ENCODE measurements at places on chromosomes 3 and 15.

DNA sequence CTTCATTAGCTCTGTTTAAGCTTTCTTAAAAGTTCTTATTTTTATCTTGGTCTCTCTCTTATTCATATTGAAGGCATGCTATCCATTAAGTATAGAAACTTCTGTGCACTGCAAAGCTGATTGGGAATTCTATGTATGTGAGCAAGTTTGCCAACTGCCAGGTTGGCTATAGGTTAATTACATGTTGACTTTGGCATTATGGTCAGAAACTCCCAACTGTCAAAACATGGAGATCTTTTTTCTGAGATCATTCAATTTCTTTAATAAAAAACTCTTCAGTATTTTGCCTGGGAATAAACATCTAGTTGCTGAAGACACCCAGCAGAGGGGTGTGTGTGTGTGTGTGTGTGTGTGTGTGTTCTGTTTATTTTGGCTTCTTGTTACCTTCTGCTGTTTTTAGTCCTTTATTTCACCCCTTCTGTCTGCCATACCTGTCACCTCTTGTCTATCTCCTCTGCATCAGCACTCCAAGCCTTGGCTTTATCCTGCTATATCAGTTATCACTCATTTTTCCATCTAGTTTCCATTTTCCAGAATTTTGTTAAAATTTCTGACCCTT is 1.3 kb upstream of the ARL14 start:
- DNase-seq: no peak

DNA sequence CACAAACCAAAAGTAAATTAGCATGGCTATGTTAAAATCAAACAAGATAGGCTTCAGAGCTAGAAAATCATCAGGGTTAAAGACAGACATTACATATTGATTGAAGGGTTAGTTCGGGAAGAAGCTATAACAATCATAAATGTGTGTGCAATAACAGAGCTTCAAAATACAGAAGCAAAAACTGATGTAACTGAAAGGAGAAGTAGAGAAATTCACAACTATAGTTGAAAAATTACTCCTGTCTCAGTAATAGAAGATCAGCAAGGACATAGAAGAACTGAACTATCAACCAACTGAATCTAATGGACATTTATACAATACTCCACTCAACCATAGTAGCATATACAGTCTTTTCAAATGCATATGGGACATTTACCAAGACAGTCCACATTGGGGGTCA is 59.4 kb downstream of the MCTP2 start:
- DNase-seq: no peak

DNA sequence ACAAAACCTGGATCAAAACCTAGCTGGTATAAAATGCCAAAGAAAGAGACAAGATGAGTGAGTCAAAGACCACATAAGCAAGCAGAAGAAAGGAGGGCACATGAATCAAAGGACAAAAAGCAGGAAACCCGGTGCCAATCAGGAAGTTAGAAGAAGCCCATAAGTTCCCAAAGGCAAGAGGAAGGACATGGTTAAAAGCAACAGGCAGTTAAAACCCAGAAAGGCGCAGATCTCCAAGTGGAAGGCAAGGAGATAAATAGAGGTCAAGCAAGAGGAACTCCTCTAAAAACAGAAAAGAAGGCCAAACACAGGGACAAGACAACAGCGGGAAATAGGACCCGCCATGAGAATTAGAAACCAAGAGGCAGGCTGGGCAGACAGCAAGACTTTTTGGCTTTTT is 4.4 kb downstream of the TMOD2 start:
- no peak for DNase-seq

DNA sequence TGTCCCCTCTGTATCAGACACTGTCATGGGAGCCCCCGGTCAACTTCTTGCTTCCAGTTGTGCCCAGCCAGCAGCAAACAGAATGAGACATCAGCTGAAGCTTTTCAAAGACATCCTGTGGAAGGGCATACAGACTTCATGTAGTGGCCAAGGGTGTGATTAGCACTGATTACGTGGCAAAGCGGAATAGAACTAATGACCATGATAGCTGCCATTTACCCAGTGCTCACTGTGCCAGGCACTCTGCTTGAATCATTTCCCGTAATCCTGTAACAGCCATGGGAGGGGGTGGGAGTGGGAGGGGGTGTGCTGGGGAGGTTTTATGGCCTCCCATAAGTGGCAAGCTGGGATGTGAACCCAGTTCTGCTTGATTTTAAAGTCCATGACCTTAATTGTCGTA is 29.5 kb downstream of the LPP start:
- no peak for DNase-seq

- DNase-seq: no peak
Observed at GRCh38 chr3:101542957-101543356, 18.7 kb upstream of the TRMT10C start.

DNA sequence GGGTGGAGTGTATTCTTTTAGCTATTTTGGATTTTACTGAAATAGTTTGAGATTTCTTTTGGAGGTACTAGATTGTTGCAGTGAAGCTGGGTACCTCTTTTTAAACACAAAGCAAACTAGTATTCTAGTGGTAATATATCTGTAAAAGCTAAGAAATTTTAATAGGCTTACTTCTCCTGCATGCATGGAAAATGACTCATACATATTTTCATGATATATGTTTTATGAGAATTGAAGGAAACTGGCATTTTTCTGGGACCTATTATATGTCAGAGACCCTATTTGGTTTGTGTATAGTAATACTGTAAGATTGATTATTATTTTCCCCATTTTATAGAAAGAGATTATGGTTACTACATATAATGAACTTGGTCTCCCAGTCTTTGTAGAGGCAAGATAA is 851.0 kb downstream of the DIPK2A start:
- no peak for DNase-seq

- DNase-seq: no peak
Observed at GRCh38 chr3:31629054-31629453, 96.3 kb downstream of the STT3B start.

GRCh38 chr15:31376511-31376910 is 49.9 kb downstream of the KLF13 start:
- no peak for DNase-seq

- DNase-seq: no peak
Observed at GRCh38 chr15:71275098-71275497, 159.8 kb downstream of the THSD4 start.

DNA sequence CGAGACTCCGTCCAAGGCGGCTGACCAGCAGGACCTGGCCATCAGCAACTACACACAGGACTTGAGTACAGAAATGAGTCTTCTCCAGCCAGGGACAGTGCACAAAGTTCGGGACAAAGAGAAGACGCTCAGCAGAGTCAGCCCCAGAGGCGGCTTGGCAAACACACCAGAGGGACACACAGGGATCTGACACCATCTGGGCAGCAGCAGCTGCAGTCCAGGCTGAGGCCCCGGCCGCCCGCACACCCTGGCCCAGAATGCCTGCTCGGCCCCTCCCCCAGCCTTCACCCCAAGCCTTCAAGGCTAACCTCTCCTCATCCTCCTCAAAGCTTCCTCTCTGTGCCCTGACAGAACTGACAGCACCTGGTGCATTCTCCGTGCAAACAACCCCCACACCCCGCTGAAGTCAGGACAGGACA is 61.1 kb downstream of the XXYLT1 start:
- DNase-seq: no peak

DNA sequence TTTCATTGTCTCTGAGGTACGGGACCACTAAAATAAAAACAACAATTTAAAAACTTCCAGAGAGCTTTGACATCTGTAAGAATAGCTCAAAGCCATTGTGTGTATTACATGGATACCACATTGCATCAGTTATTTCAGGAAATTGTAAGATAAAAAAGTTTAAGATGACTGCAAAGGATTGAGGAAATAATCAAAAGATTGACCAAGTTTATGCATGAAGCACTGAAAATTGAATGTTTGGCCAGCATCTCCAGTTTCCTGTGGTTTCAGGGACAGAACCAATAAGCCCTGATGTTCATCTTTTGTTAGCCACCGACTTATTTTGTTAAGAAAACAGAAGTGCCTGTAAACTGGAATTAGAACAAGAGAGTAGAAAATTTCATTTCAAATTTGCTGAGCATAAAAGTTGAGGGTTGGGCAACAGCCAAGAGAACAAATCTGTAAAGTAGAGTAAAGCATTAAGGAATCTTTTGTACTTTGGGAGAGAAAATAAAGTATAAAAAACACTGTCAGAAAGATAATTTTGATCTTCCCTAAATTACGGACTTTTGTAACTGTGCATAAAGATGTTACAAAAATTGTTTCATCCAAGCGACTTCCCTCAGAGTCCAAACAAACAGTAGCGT is 211.5 kb upstream of the P2RY1 start:
- DNase-seq: no peak

- DNase-seq: no peak
Observed at GRCh38 chr15:62953021-62953420, 89.5 kb upstream of the TPM1 start.

DNA sequence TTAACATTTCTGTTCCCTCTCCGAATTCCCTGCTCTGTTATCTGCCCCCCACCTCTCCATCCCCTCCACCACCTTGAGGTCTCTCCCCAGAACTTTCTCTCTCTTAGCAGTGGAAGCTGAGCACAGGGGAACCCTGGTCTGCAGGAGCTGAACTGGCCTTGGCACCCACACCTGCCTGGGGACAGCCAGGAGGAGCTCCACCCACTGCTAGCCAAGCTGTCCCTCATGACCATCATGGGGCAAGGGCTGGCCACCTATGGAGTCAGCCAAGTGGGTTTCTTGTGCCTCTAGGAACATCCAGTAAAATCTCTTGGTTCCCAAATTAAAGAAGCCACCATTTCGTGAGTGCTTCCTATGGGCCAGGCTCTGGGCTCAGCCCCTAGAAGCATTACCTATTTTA is 276.4 kb upstream of the TLE3 start:
- no peak for DNase-seq

DNA sequence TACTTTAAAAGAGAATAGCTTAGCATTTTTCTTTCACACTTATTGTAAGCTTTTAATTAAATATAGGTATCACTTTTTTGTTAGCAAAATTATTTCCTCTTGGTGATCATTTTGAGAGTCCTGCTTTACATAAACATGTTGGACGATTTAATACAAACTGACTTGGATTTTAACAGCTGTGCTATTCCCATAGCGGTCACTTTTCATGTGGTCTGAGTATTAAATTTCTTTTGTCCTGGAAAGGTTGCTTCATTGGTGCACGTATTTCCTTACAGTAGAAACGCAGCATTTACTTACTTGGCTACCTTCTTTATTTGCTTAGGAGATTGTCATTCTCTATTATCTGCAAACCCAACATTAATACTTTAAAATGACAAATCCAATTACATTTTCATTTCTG is 109.4 kb downstream of the ATG7 start:
- DNase-seq: no peak

DNA sequence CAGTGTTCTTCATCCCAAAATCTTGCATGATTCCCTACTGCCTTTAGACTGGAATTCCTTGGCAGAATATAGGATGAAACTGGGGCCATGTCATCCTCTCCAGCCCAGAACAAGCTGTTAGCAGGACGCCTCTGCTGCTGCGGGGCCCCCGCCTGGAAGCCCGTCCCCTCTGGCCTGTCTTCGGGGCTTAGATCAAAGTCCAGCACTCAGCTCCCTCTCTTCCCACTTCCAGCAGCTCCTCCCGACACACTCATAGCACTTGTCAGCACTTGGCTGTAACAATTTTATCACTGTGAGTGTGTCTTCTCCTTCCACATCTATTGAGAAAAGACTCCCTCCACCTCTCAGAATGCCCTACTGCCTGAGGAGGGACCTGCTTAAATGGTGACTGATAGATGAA is 112.0 kb upstream of the HACD2 start:
- no peak for DNase-seq

DNA sequence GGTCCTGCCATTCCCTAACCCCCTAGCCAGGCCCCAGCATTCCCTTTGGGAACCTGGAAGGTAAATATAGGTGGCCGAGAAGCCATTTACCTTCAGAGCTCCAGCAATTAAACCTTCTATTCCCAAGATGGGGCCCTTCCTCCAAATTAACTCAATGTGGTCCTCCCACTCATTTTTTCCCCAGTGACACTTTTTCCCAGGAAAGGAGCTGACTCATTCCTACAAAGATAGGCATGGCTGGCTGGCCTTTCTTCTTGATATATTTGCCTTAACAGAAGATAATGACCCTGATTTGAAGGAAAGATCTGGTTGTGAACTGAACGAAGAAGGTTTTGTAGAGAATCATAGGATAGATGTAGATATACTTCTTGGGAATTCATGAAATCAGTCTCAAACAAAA is 279.0 kb upstream of the VEPH1 start:
- no peak for DNase-seq

- DNase-seq: no peak
Observed at GRCh38 chr3:49387721-49388120, 24.1 kb downstream of the RHOA start.

DNA sequence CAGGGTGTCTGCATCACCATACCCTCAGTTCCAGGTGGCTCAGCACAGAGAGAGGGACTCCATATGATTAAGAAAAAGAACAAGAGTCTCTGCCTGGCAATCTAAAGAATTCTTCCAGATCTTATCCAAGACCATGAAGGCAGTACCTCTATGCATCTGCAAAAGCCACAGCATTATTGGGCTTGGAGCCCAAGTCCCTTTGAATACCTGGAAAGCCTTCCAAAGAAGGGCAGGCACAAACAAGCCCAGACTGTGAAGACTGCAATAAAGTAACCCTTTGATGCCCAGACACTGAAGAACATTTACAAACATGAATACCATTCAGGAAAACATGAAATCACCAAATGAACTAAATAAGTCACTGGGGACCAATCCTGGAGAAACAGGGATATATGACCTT is 60.9 kb upstream of the DIPK2A start:
- no peak for DNase-seq

DNA sequence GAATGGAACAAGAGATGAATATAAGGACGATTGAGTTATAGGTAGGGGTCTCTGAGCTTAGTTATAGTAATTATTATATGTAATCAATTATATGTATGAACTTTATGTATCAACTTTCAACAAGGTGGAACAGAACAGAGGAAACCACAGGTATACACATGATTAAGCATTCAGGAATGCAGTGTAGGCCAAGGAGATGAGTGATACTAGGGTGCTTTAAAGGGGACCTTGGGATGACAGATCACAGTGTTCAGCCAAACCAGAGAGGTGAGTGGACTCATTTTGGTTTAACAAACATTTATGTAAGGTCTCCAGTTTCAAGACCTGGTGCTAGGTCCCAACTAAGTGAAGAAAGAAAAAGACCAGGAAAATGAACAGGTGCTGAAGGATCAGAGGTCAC is 895.5 kb downstream of the ROBO2 start:
- no peak for DNase-seq

- DNase-seq: no peak
Observed at GRCh38 chr3:72847282-72847681, 963 bp downstream of the SHQ1 start.

- no peak for DNase-seq
Observed at GRCh38 chr15:96762566-96762965, 432.1 kb downstream of the NR2F2 start.

- peak; percentile 13 for DNase-seq
Observed at GRCh38 chr15:60343221-60343970, 54.4 kb downstream of the ANXA2 start.

GRCh38 chr3:110015231-110015963 is 678.1 kb upstream of the DPPA4 start:
- no peak for DNase-seq

GRCh38 chr3:196794467-196794866 is 54.8 kb downstream of the PAK2 start:
- DNase-seq: no peak

- no peak for DNase-seq
Observed at GRCh38 chr3:149621218-149622005, 36.4 kb downstream of the WWTR1 start.
